ENCODE measurements at places on chromosomes 4 and X.

- DNase-seq, result no peak
These were observed 58.9 kb upstream of the BCOR start for GRCh38 chrX:40156470-40157227.

GRCh38 chr4:160485071-160485687 is 1382.3 kb downstream of the RAPGEF2 start:
- no peak for DNase-seq

DNA sequence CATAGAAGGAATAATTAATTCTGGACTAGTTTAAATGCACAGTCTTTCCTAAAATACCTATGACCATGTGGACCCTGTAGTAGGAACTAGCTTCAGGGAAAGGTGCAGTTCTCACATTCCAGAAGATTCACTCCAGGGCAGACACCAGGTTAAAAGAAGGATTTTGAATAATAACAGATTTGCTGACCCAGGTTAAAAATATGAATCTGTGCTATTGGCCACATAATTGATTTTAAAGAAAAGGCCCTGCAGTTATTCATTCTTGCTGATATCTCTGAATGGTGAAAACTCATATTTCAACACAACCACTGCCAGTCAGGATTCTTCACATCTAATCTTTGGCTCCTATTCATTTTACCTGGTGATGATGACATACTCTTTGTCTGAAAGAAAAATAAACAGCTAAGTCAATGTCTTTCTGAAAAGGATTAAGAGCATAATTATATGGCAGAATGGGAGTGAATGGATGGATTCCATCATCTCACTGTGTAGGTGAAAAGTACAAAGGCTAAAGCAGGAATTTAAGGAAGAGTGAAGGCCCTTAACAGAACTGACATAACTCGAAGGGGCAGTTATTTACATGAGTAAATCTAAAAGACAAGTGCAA is 432.8 kb downstream of the PDGFC start:
- DNase-seq, result no peak

GRCh38 chr4:41538017-41538733 is at the start of gene LIMCH1:
TSS of gene LIMCH1 (plus strand) at chr4:41538157. CDS start at chr4:41605996, 67,839 bp downstream.
- no peak for DNase-seq

GRCh38 chrX:109624641-109625616 is at the start of gene KCNE5:
TSS of gene KCNE5 (minus strand) at chrX:109625172. CDS start at chrX:109625020, 152 bp downstream.
- peak; percentile 51 for DNase-seq

DNA sequence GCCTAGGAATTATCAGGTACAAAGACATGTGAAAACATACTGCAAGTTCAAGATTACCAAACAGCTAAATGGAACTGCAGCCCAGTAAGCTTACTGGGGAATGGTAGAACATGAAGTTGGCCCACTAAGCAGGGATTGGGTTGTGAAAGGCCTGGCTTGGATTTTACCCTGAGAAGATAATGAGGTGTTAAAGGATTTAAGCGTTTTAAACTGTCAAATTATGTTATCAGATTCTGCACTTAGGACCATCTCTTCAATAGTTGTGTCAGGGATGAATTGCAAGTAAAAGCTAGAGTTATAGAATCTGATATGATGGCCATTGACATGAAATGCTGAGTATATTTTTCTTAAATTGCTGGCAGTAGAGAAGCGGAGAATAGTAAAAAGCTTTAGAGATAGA is 225.7 kb downstream of the GRID2 start:
- DNase-seq, result no peak

GRCh38 chr4:152462695-152463094 is 73.2 kb downstream of the FBXW7 start:
- no peak for DNase-seq

DNA sequence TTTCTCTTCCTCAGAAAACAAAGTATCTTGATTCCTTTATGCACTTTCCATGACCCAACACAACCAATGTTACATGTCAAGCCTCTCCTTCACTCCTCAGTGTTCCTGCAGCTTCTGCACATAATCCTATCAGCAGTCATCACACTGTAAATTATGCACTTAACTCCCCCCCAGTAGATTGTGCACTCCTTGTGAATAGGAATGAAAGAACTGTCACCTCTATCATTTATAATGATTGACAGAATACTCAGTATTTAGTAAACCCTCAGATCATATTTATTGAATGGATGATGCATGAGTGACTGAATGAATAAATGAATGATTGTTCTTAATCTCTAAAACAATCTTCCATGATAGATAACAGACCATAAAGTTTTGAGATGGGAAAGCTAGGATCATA is 253.3 kb downstream of the HS3ST1 start:
- DNase-seq, result no peak
